GM23248 (cell line): ENCODE measurements at places on chromosomes 4 and X.

DNA sequence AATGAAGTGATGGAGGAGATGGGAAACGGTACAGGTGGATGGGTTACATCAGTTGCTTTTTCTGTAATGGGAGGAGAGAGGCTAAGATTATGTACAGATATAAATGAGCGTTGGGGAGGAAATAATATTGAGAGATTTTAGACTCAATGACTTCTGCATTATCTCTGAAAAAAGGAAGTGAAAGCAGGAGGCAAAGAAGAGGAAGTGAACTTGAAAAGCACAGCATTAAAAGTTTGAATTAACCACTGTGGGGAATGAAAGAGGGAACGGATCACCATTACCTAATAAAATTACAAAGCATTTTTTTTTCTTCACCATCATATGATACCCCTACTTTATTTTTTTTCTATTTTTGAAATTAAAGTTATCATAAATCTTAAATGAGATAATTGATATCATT is 1025.5 kb downstream of the RPA4 start:
- DNase-seq, result no peak

- DNase-seq, result no peak
Measured at GRCh38 chrX:132676561-132677186, 187.8 kb upstream of the MBNL3 start.

- DNase-seq, result no peak
Measured at GRCh38 chr4:188660796-188661195, 521.6 kb downstream of the TRIML1 start.

DNA sequence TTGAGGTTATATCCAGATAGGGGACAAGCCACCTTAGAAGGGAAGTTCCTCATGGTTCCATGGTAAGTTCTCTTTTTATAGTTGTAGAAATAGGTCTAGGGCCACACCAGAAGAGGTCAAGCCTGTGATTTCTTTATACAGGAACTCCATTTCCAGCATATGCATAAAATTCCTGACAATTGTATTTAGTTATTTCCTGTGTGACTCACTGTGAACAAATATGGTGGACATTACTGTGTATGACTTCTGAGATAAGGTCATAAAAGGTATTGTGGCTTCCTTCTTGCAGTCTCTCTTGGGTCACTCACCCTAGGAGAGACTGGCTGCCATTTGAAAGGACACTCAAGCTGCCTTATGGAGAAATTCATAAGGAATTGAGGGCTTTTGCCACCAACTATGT is 2.2 kb upstream of the C4orf36 start:
- DNase-seq, result peak; percentile 45

DNA sequence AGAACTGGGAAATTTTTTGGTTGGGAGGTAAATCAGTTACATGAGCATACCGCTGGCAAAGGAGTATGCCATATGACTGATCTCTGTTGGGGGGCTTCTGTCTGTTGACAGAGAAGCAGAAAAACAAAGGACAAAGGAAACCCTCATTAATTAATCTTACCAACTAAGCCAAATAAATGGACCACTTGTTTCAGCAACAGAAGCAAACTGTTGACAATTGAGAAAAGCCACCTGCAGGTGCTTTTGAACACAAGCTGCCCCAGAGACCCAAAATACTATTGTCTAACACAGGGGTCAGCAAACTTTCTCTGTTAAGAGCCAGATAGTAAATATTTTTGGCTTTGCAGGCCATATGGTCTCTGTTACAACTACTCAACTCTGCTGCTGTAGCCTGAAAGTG is 7.0 kb upstream of the FRYL start:
- no peak for DNase-seq

GRCh38 chr4:153705743-153706468 is 21.8 kb downstream of the TLR2 start:
- DNase-seq, result no peak

GRCh38 chr4:107757864-107758476 is 37.9 kb upstream of the PAPSS1 start:
- DNase-seq, result peak; percentile 65

DNA sequence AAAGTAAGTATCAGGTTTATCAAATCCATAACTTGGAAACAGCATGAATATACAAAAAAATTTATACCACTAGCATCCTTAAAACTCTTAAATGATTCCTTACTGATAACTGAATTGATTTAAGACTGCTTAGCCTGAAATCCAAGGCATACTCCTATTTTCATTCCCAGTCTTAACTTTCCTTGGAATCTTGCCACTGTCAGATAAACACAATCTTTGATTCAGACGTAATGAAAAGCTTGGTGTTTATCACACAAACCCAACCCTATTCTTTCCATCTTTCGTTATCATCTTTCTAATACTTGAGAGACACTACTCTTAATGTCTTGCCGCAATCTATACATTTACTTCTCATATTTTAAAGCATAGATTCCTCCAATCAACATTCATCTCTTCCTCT is 19.1 kb downstream of the C4orf17 start:
- no peak for DNase-seq

GRCh38 chr4:74543231-74543781 is 98.4 kb downstream of the AREG start:
- peak; percentile 13 for DNase-seq

DNA sequence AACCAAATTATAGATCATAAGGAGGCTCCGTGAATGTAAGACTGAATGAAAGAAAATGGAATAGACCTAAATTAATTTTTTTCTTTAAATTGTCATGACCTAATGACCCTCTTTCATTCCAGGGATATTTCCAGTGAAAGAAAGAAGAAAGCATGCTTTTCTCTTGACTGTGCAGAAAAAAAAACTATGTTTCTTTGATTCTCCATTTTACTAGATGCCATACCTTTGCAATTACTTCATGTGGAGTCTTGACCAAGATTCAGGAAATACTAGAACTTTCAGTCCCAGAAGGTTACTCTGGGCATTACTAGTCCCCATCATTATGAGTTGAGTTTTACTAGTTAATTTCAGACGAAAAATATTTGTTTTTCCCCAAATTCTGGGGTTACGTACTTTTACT is 6.4 kb upstream of the COMMD8 start:
- peak; percentile 62 for DNase-seq

GRCh38 chr4:83686166-83686565 is 150.3 kb downstream of the GPAT3 start:
- DNase-seq, result peak; percentile 92

GRCh38 chr4:24260133-24260715 is 324.1 kb downstream of the DHX15 start:
- DNase-seq, result no peak

GRCh38 chr4:121428721-121429120 is 47.9 kb upstream of the QRFPR start:
- peak; percentile 55 for DNase-seq

GRCh38 chr4:20832826-20833225 is 132.6 kb downstream of the PACRGL start:
- peak; percentile 87 for DNase-seq

- DNase-seq, result no peak
Measured at GRCh38 chr4:150462743-150463142, 119.2 kb upstream of the MAB21L2 start.
